Astrocyte of the spinal cord (primary cell): ENCODE measurements at places on chromosomes 6 and 20.

DNA sequence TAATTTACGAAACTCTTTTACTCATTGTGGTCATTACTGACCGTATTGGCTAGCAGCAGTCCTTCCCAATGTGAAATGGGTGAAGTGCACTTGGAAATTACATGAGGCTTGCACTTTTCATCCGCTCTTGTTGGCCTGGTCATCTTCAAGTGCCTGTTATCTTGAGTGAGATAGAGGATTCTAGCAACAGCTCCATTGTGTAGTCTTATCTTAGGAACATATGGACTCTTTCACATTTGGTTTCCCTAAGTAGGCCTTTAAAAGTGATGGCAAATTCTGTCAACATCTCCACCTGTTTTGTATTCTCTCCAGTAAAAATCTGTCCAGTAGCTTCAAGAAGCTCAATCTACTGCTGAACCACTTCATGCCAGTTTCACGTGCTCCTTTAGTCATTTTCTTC is 114.8 kb upstream of the MARCKS start:
- no peak for DNase-seq

DNA sequence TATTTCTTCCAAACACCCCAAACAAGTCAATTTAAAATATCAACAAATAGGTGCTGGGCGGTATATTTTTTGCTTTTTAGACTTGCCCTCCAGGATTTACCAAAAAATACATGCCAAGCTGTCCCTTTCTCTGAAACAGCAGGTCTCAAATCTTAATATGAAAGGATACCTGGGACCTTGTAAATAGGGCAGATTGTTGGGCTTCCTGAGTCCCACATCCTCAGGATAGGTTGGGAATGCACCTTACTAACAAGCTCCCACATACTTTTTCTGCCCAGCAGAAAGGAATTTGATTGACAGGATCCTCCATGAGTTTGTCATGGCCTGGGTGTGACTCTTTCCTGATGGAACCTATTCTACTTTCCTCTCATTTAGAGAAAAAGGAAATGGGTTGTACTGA is 4.9 kb upstream of the SLC24A3 start:
- no peak for DNase-seq

DNA sequence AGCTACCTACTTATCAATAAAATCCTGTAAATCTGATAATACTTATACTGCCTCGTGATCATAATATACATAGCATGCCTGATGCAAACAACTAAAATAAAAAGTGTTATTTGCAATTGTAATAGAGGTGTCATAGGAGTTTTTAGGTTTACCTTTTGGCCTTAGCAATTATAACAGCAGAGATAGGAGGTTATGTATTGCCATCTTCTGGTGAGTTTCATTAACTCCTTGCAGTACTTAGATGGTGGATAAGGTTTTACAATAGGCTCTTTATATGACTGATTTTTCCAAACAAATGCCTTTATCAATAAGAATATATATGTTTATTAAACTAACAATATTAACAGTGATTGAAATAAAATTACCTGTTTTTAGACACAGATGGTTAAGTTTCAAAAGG is 27.8 kb upstream of the MYCT1 start:
- peak; percentile 49 for DNase-seq

- no peak for DNase-seq
Observed at GRCh38 chr20:57573894-57574293, 13.0 kb downstream of the PCK1 start.

- no peak for DNase-seq
Observed at GRCh38 chr6:2744209-2744771, 6.4 kb downstream of the MYLK4 start.

GRCh38 chr6:26537846-26538571 is at the start of gene HMGN4:
Gene HMGN4, plus strand, starts transcription at chr6:26538366. Its CDS starts 6,841 bp downstream, at chr6:26545207.
- DNase-seq = peak; percentile 95

- peak; percentile 89 for DNase-seq
Observed at GRCh38 chr20:47792021-47792618, 6.8 kb upstream of the SULF2 start.

DNA sequence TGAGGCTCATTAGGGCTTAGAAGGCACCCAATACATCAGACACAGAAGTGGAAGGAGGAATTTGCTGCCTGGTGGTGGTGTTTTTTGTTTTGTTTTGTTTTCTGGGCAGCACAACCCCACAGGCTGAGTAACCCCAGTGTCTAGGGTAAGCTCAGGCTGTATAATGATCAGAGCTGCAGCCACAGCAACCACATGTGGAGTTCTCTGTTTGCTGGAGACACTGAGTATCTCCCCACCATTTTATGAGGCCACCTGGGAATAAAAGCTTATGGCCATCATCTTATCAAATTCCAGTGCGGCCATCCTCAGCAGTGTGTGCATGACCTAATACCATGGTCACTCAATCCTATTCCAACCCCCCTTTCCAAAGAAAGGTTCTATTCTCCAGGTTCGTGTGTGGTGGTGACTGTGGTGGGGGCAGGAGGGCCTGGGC is 3.4 kb upstream of the DLL1 start:
- no peak for DNase-seq

GRCh38 chr6:109521080-109521479 is 38.1 kb upstream of the ZBTB24 start:
- no peak for DNase-seq

DNA sequence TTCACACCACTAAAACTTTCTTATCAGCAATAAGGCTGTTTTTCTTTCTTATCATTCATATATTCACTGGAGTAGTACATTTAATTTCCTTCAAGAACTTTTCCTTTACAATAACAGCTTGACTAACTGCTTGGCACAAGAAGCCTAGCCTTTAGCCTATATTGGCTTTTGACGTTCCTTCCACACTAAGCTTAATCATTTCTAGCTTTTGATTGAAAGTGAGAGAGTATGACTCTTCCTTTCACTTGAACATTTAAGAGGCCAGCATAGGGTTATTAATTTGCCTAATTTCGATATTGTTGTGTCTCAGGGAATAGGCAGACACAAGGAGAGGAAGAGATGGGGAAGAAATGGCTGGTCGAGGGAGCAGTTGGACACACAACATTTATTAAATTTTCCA is 23.6 kb downstream of the THEMIS start:
- no peak for DNase-seq

GRCh38 chr6:4398791-4399190 is 263.4 kb upstream of the ECI2 start:
- no peak for DNase-seq

GRCh38 chr20:38186788-38187221 is 21.7 kb upstream of the TGM2 start:
- DNase-seq = peak; percentile 47

- no peak for DNase-seq
Observed at GRCh38 chr6:65638047-65638831, 68.8 kb downstream of the EYS start.

DNA sequence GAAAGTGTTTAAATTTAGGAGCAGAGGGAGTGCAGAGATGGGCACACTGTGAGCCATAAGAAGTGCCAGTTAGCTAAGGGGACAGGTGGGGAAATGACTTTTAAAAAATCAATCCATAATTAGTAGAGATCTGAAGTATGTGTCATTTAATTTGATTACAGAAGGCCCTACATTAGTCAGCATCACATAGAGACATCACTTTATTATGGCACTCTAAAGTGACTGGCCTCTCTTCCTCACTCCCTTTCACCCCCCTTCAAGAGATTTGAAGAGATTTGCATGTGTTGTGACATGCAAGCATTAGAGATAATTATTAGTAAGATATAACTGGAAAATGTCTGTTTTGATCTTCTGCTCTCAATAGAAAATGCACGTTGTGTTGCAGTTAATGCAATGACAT is 86.7 kb downstream of the SLX4IP start:
- no peak for DNase-seq

- no peak for DNase-seq
Observed at GRCh38 chr6:101268541-101268940, 125.0 kb upstream of the GRIK2 start.

- DNase-seq = peak; percentile 90
Observed at GRCh38 chr20:61520893-61521460, 268.9 kb downstream of the CDH4 start.

- no peak for DNase-seq
Observed at GRCh38 chr20:58467572-58468527, 47.3 kb downstream of the APCDD1L start.
